Stimulated activated CD8-positive, alpha-beta memory T cell treated with anti-CD3 and anti-CD28 coated beads, Interleukin-7, amount 100 ng/mL, for 24 hours (primary cell): ENCODE measurements at places on chromosomes 3 and 15.

DNA sequence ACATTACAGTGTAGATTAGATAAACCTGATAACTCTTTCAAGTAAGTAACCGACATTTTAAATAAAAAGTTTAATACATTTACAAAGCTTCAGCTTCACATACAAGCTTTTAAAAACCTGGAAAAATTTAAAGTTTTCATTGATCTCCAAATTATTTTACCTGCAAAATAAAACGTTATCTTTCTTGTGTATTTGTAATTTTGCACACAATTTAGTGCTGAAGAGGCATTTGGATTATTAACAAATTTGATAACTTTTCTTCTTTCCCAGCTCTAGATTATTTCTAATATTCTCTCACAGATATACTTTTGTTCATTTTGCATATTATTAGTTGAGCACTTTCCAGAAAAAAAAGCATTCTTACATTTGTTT lies 24.2 kb upstream of the MBNL1 start:
- no peak for DNase-seq

- no peak for DNase-seq
Observed at GRCh38 chr15:57570994-57571393, 20.7 kb upstream of the MYZAP start.

- no peak for DNase-seq
Observed at GRCh38 chr3:192827208-192827607, 90.4 kb downstream of the MB21D2 start.

GRCh38 chr3:14352002-14352627 lies 50.3 kb upstream of the SLC6A6 start:
- no peak for DNase-seq

DNA sequence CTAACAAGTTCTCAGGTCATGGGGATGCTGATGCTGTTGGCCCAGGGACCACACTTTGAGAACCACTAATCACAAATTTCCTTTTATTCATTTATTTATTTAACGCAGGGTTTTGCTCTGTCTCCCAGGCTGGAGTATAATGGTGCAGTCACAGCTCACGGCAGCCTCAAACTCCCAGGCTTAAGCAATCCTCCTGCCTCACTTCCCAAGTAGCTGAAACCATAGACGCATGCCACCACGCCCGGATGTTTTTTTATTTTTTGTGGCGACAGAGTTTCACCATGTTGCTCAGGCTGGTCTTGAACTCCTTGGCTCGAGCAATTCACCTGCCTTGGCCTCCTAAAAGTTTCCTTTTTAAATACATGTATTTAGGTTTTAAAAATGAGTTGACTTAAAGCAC lies 20.7 kb upstream of the ISLR2 start:
- DNase-seq: no peak

DNA sequence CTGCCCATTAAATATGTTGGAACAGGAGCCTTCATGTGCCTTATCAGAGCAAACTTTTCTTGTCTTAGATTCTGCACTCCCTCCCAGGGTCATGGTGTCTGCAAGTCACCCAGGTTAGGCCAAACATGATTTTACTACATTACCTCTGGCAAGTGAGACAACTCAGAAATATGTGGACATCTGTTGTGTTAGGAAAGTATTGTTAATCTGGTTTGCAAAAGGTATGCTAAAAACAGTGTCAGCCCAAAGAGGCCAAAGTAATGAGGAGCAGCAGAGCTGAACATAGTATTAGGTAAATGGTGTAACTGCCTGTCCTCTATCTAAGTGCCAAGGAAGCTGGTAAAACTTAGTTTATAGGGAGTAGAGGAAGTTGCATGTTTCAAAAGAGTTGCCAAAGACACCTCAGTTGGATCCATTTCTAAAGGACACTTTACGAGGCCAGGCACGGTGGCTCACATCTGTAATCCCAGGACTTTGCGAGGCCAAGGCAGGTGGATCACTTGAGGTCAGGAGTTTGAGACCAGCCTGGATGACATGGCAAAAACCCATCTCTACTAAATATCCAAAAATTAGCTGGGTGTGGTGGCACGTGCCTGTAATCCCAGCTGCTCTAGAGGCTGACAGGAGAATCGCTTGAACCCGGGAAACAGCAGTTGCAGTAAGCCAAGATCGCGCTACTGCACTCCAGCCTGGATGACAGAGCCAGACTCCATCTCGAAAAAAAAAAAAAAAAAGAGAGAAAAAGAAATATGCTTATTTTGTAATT lies 22.5 kb upstream of the PPIB start:
- no peak for DNase-seq

GRCh38 chr15:92400573-92400972 lies 6.9 kb downstream of the ST8SIA2 start:
- DNase-seq: no peak

- DNase-seq: no peak
Observed at GRCh38 chr15:76339305-76340197, 3.0 kb downstream of the ISL2 start.
